ENCODE measurements at places on chromosomes 2 and 18. TPM values are rescaled to one million over a fixed set of nuclear protein-coding genes. Genes with fewer than 3 reads are reported as not detected.

Gene GPR45
- total RNA-seq = not detected

Gene DUSP19
- total RNA-seq = 5.6 TPM

Gene CXXC1
- 60.2 TPM for total RNA-seq

Gene SLC38A11
- 0.44 TPM for total RNA-seq

DNA sequence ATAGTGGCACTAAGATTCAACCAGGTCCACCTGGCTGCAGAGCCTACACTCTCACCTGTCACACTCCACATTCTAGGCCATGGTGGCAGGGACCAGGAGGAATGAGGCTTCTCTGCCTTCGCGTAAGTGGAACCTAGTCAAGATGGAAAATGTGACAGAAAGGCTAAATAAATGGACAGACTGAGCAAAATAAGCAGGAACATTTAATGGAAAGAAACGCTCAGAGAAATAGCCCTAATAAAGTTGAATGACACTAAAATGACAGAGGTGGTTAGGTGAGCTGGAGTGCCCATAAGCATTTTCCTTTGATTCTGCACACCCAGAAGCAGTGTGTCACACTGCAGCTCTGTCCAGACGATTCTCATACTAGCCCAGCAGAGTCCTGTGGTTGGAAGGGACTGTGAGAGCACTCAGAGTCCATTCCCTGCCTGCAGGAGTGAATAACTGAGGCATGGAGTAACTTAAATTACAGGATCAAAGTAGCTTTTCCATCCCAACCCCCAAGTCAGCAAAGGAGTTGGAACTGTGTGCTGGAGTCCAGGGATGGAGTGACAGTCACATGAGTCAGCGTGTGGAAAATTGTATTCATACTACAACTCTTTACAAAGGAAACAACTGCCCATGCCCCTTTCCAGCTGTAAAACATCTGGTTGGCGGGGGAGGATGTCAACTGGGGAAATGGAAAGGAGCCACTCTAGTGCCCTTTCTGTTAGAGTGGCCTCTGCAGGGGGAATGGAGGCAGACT, 105.4 kb upstream of the LGALSL start:
- no peak for DNase-seq

- no peak for DNase-seq
Measured at GRCh38 chr2:217625557-217626169, 377.1 kb downstream of the TNS1 start.

DNA sequence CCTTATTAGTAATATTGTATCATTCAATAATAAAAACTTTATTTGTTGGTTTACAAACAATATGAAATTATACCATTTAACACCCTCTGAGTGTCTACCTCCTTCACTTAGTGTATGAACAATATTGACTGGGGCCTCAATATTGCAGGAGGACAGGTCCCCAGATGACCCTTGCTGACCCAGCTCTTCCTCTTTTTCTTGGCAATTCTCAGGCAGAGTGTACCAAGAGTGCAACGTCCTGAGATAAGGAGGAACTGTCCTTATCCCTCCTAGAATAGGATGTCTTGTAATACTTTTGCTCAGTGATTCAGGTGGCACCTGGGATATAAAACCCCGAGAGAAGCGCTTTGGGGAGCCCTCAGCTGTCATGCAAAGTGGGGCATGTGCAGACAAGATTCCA, 76.8 kb downstream of the PLA2R1 start:
- DNase-seq = no peak

DNA sequence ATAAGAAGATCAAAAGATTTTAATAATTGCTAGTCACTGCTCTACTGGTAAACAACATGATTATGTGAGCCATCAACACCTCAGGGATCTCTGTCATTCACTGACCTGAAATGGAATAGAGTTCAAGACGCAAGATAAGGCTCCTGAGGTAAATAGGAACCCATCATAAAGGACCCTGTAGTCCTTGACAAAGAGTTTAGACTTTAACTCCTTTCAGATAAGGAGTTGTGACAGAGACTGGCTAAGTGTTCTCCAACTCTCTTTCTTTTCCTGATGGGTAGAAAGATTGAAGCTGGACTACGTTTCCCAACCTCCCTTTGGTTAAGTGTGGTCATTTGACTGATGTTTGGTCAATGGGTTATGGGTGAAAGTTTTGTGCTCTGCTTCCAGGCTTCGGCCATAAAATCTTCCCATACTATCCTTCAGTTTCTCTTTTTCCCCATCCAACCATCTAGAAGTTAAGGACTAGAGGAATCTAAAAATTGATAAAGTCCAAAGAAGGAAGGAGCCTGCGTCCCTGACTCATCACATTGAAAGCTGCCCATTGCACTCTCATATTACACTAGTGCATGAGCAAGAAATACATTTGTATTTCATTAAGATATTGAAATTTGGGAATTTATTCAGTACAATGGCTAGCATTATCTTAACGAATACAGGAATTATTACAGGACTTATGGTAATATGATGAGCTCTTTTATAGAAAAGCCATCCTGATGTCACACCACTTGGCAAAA, 293.7 kb upstream of the ACVR2A start:
- DNase-seq = no peak

GRCh38 chr18:44625386-44625785, 55.3 kb upstream of the SETBP1 start:
- no peak for DNase-seq

DNA sequence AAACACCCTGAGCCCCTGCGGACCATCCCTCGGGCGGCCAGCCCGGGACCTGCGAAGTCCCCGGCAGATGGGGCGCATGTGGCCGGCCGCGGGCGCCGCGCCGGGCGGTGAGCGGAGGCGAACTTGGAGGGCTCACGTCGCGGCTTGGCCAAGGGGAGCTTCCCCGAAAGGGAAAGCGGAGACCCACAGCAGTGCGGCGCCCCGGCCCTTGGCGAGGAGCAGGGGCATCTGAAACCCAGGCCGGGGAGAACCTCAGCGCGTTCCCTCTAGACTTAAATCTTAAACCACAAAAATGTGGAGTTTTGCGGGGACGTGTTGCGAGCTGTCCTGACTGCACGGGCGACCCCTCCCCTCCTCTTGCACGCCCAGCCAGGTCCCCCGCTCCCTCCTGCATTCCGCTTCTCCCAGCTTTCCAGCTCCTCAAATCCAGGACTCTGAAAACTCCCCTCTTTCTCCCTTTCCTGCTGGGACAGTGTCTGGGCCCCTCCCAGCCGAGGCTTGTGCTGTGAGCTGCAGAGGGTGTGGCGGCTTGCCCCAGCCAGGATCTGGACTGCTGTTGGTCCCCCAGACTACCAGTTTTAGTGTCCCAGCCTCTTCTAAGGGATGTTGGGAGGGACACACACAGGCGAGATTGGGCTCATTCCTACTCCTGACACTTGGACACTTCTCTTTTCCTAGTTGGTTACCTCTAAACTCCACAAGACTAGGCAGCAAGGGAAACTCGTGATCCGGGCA, 1.3 kb downstream of the FMNL2 start:
- DNase-seq = peak; percentile 72

DNA sequence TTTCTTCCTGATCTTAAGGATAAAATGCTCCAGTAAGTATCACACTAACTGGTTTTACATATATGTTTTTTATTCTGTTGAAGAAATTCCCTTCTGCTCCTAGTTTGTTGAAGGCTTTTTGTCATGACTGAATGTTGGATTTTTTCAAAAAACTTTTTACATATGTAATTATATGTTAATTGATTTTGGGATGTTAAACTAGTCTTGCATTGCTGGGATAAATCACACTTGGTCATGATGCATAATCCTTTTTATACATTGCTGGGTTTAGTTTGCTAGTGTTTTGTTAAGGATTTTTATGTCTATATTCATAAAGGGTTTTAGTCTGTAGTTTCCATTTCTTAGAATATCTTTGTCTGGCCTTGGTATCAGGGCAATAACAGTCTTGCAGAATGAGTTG, 65.6 kb upstream of the TXNDC2 start:
- DNase-seq = no peak

DNA sequence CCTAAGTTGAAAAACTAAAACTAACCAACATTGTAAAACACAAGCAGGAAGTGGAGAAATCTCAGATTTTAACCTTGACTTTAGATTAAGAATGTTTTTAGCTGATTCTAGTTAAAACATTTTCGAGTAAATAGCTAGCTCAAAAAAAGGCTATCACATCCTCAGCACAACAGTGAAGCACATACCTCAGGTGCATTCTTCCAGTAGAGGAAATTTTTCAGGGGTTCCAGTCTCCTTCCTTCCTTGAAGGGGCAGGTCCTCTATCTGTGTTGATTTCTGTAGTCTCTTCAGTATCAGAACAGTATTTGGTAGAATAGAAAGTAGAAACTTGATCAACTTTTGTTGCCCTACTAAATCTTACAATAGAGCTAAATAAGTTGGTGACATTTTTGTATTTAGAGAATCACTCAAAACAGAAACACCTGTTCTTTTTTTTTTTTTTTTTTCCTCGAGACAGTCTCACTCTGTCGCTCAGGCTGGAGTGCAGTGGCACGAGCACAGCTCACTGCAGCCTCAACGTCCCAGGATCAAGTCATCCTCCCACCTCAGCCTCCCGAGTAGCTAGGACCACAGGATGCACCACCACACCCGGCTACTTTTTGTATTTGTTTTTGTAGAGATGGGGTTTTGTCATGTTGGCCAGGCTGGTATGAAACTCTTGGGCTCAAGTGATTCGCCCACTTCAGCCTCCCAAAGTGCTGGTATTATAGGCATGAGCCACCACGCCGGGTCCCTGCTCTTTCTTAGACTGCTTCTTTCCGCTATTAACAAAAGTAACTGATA, 6.9 kb upstream of the GPR155 start:
- DNase-seq = no peak

GRCh38 chr2:19649785-19650380, 251.9 kb downstream of the TTC32 start:
- DNase-seq = no peak

GRCh38 chr2:30448866-30449265, 1.8 kb downstream of the LCLAT1 start:
- no peak for DNase-seq

- DNase-seq = peak; percentile 72
Measured at GRCh38 chr2:96888072-96889011, 18.5 kb upstream of the SEMA4C start.

DNA sequence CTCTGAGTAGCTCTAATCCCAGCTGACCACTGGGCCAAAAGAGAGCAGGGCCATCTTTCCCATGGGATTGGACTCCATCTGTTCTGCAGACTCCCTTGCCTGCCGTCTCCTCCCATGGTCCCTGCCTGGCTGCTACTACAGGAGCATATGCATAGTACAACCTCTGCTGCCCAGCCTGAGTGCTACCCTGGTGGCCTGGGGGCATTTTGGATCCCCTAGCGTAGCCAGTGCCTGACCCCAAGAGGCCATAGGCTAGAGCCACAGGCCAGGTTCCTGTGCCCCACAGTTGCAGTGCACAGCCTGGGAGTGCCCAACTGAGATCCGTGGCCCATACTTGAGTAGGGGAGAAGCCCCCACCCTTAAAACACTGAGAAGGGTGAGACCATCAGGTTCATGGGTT, 280.3 kb downstream of the CCDC85A start:
- no peak for DNase-seq

DNA sequence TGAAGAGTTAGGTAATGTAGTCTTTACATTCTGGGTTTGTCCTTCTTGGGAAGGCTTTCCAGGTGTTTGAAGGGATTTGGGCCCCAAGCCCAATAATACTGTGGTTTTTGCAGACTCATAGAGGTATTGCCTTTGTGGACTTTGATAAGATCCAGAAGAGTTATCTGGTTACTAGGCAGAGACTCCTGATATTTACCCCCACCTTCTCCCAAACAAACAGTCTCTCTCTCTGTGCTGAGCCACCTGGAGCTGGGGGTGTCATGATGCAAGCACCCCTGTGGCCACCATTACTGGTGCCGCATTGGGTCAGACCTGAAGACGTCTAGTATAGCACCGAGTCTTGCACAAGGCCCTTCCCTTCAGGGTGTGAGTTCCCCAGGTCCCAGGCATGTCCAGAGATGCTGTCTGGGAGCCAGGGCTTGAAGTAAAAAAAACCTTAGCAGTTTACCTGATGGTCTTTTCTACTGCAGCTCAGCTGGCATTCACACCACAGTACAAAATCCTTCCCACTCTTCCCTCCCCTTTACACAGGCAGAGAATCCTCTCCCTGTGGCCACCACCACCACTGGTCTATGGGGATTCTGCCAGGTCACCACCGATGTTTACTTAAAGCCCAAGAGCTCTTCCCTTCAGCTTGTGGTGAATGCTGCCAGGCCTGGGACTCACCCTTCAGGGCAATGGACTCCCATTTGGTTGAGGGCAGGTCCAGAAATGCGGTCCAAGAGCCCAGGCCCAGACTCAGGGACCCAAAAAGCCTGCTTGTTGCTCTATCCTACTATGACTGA, 22.2 kb upstream of the FAM228A start:
- DNase-seq = no peak

DNA sequence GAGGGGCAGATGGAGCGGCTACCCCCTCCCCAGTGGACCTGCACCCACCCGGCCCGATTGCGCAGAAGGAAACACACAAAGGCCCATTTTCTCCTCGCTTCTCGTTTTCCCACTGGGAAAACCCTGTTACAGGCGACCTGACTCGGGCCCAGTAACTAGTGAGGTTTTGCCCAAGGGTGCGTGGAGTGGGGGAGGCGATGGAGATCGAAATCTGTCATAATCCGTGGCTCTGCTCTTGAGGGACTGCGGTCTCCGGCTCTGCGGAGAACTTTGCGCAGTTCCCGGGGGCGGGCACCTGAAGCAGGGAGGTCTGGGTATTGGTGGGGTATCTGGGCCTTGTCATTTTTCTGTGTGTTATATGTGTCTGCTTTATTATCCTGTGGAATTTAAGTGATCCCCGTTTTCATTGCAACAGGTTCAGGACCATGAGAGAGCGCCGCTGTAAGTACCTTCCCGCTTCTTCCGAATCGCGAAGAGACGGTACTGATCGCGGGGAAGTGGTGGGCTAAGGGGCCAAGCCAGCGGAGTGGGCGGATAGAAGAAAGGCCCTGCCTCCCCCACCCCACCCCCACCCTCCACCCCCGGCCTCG, 4.0 kb upstream of the HOXD4 start:
- DNase-seq = no peak

DNA sequence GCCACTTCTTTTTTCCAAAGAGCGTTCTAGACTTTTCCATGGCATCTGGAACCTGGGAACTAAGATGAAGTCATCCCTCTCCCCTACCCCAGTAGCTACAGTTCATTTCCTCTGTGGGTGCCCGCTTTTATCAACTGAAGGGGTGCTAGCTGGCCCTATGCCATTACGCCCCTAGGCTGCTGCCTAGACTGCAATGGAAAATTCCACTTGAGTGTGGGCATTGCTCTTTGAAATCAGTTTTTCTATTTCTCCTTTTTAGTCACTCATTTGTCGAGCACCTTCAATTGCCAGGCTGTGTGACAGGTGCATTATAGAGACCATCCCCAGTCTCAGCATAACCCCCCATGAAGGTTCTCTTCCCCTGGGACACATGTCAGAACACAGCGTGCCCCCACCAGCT, 7.3 kb downstream of the TEX51 start:
- no peak for DNase-seq
